Activated CD4-positive, alpha-beta T cell treated with anti-CD3 and anti-CD28 coated beads, Interleukin-2, amount 50 U/mL, for 48 hours (primary cell): ENCODE measurements at places on chromosomes 5 and 9.
A peak's percentile ranks its signal among the peaks of the same experiment; 100 is the strongest.

DNA sequence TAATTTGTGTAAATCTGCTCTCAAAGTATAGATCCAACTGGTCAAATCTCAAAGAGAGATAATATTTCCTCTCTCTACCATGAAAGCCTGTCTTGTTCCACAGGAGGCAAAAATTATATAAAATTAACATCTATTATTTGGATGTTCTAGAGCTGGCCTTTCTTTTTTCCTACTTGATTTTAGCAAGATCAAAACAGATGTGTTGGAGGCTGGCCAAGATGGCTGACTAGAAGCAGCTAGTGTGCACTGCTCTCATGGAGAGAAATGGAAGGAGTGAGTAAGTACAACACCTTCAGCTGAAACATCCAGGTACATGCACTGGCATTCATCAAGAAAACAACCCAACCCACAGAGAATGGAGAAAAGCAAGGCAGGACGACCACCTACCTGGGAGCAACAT, 298.6 kb upstream of the SLC24A2 start:
- DNase-seq, result no peak

GRCh38 chr5:148397968-148398595, 14.3 kb downstream of the FBXO38 start:
- DNase-seq, result no peak

DNA sequence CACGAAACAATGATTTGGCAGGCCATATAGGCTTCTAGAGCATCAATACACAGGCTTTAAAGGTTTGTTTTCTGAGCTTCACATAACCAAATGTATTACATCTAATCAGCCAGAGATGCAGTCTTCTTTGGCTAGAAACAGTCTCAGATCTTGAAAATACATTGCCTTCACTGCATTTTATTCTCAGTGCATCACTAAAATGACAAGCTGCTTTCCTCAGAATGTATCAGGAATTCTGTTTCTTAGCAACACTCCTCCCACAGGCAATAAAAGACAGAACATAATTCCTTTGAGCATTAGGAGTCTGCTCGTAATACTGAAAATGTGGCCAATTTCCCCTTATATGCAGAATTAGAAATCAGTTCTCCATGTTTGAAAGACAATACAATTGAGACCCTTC, 36.9 kb downstream of the FEM1C start:
- DNase-seq, result no peak

GRCh38 chr5:158881091-158881880, 218.4 kb downstream of the EBF1 start:
- no peak for DNase-seq

- DNase-seq, result no peak
Measured at GRCh38 chr9:35867538-35867937, 2.7 kb downstream of the OR13J1 start.

DNA sequence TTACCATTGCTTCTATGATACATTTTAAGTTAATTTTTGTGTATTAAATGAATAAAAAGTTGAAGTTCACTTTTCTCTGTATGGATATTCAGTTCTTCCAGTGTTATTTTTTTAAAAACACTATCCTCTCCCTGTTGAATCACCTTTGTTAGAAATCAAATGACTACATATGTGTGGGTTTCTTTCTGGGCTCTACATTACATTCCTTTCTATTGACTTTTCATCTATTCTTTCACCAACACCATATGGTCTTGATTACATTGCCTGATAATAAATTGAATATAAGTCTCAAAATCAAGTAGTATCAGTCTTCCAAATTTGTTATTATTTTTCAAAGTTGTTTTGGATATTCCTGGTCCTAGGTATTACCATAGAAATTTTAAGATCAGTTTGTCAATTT, 7.3 kb upstream of the RASEF start:
- DNase-seq, result no peak

DNA sequence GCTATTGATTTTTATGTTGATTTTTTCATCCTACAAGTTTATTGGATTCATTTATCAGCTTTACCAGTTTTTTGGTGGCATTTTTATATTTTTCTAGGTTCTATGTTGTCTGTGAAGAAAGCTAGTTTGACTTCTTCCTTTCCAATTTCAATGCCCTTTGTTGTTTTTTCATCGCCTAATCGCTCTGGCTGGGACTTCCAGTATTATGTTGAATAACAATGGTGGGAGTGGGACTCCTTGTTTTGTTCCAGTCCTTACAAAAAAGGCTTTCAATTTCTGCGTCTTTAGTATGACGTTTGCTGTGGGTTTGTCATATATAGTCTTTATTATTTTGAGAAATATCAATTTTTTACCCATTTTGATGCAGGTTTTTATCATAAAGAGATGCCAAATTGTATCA, 175.6 kb upstream of the CCNH start:
- no peak for DNase-seq

GRCh38 chr9:136543830-136544547, 1.9 kb downstream of the NOTCH1 start:
- DNase-seq, result no peak

GRCh38 chr5:10695055-10695649, 65.9 kb downstream of the DAP start:
- DNase-seq, result peak; percentile 16

DNA sequence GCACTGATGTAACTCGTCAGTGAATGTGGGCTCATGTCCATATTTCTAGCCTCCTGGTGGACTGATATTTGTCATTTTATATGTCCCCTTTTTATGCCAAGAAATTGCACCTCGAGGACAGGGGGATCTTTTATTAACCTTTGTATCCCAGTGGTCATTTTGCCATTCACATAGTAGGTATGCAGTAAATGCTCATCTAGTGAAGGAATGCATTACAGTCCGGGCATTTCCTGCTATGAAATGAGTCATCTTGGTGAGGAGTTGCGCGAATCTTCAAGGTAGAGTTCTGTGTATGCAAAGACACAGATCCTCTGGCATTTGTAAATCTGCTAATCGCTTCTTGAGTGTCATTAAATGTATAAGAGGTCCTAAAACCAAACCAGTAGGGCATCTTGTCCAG, 755.5 kb upstream of the ADAMTS16 start:
- DNase-seq, result no peak

GRCh38 chr9:15332939-15333338, 25.9 kb upstream of the TTC39B start:
- DNase-seq, result no peak

GRCh38 chr5:80246001-80246758, 9.7 kb downstream of the SERINC5 start:
- no peak for DNase-seq

- no peak for DNase-seq
Measured at GRCh38 chr9:121776001-121776738, 124.7 kb downstream of the DAB2IP start.

DNA sequence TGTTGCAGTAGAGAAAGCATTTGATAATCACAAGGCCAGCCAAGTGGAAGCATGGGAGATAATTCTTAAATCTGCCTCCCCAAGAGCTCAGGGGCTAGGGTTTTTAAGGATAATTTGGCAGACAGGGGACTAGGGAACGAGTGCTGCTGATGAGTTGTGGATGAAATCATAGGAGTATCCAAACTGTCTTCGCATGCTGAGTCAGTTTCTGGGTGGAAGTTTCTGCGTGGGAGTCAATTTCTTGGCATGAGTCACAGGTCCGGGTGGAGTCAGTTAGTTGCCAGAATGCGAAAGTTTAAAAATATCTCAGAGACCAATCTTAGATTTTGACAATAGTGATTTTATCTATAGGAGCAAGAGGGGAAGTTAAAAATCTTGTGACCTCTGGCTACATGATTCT, 112.6 kb downstream of the TMC1 start:
- peak; percentile 35 for DNase-seq

DNA sequence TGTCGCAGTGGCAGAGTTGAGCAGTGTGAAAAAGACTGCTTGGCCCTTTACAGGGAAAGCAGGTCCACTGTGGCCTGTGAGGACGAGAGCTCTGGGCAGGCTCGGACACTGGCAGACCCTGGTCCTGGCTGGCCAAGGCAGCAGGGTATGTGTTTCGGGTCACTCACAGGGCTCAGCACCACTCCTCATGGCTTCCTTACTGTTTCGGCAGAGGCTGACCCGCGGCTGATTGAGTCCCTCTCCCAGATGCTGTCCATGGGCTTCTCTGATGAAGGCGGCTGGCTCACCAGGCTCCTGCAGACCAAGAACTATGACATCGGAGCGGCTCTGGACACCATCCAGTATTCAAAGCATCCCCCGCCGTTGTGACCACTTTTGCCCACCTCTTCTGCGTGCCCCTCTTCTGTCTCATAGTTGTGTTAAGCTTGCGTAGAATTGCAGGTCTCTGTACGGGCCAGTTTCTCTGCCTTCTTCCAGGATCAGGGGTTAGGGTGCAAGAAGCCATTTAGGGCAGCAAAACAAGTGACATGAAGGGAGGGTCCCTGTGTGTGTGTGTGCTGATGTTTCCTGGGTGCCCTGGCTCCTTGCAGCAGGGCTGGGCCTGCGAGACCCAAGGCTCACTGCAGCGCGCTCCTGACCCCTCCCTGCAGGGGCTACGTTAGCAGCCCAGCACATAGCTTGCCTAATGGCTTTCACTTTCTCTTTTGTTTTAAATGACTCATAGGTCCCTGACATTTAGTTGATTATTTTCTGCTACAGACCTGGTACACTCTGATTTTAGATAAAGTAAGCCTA, 15.7 kb downstream of the SQSTM1 start:
- DNase-seq, result peak; percentile 45

DNA sequence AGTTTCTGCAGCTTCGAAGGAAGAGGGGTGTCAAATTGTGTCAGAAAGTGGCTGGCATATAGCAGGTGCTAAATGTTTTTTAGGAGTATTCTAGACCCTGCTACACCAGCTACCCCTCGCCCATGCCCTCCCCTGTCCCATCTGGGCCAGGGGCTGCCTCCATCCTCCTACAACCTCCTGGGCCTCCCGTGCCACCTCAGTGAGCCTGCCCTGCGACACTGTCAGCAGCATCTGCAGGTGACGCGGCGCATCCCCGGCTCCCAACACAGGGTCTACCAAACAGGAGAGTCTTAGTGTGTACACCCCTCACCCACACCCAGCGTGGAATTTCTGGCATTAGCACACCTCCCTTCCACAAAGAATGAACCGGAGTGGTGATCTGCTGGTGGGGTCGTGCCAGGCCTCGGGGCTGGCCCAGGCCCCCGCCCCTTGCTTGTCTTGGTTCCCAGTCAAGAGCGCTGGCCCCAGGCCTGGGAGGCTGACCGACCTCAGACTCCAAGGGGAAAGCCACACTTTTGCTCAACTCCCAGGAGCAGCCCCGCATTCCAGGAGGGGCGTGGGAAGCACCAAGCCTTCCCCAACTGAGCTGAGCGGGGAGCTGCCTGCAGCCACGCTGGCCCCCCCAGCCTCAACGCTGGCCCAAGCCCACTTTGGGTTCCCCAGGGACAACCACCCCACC, 55.2 kb downstream of the NEURL1B start:
- no peak for DNase-seq

- no peak for DNase-seq
Measured at GRCh38 chr5:170338291-170338690, 40.7 kb upstream of the LCP2 start.

- DNase-seq, result no peak
Measured at GRCh38 chr9:126947529-126947928, 32.9 kb downstream of the RALGPS1 start.

DNA sequence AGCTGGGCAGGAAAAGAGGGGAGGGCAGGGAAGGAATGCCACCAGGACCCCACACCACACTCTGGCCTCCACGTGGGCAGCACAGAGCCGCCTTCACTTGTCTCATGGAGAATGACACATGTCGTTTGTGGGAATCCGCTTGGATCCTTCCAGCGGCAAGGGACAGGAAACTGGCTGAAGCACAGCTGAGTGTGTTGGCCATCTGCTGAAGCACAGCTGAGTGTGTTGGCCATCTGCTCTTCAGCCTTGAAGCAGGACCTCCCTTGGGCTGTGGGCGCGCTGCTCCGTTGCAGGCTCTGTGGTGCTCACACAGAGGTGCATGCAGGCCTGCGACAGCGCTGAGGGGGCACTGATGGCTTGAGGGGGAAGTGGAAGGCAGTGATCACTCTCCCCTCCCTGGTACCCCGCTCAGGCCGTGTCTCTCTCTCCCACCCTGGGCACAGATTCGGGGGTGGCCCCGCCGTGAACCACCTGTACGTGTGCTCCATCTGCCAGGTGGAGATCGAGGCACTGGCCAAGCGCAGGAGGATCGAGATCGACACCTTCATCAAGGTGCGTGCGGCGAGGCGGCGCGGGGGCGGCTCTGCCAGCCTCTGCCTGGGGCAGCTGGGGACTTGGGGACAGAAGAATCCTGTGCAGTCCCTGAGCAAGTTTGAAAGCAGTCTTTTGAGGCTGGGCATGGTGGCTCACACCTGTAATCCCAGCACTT, 40.6 kb downstream of the USP20 start:
- no peak for DNase-seq

- no peak for DNase-seq
Measured at GRCh38 chr5:179422908-179423481, 77.7 kb upstream of the ADAMTS2 start.
